Thoracic aorta (tissue), 2 donors: ENCODE measurements at places on chromosomes 3 and 15.

DNA sequence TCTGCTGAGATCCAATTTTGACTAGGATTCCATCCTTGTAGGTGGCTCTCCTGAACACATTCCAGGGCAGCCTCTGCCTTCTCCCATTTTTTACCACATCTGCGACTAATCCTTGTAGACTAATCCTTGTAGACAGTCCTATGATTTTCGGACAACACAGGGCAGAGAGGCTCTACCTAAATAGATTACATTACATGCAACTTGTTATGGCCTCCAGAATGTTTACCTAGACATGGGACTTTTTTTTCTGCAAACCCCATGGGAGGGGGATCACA lies 239.3 kb upstream of the WNT5A start:
- DNase-seq, result no peak

DNA sequence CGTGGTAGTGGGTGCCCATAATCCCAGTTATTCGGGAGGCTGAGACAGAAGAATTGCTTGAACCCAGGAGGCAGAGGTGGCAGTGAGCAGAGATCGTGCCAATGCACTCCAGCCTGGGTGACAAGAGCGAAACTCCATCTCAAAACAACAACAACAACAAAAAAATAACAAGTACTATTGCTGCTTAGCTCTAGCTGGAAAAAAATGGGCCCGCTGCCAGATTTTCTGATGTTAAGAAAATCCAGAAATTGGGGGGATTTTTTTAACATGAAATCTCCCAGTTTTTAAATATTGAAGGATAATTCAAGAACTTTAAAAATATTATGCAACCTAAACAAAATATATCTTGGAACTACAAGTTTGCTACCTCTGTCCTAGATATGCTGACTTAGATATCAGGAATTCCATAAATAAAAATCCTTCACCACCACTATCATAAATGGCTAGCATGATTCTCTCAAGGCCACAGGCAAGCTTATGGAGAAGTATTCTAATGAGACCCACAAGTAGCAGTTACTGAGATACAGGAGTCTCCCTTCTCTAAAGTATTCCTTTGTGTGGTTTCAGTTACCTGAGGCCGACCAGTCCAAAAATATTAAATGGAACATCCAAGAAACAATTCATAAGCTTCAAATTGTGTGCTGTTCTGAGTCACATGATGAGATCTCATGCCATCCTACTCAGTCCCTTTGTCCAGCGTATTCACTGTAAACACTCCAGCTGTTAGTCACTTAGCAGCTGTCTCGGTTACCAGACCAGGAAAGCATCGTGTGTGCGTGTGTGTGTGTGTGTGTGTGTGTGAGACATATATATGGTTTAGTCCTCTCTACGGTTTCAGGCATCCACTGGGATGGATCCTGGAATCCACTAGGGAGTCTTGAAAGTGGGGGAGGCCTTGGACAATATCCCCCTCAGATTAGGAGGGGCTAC lies 277.2 kb downstream of the TBL1XR1 start:
- DNase-seq, result no peak

GRCh38 chr15:25863111-25863967 lies at the start of gene ATP10A:
TSS of gene ATP10A (minus strand) at chr15:25863327. CDS start at chr15:25863096, 231 bp downstream.
- no peak for DNase-seq

DNA sequence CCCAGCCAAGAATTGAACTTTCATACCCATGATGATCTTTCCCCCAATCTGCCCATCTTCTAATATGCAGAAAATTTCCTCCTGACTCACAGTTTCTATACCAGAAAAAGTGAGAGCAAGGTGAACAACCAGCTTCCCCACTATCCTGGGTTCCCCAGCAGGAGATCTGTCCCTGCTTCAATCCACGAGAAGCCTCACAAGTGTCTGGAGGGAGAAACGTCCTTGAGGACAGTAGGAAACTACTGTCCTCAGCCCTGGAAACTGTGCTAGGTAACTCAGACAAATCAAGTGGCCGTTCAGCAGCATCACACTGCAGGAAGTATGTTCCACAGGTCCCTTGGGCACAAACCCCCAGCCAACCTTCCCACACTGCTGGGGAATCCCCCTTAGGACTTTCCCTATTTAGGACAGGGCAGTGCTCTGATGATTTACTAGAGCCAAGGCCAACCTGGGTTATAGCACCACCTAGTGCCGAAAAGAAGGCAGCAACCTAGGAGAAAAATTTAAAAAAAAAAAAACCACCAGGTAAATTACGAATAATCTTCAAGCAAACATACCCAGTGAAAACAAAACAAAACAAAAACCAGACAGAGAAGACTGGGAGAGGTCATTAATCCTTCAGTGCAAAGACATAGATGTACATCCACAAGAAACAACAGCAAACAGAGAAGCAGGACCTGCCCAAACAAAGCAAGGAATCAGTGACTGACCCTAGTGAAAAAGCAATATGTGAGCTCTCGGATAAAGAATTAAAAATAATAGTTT lies 36.0 kb downstream of the MORC1 start:
- DNase-seq, result no peak

GRCh38 chr3:109728861-109729494 lies 391.6 kb upstream of the DPPA4 start:
- DNase-seq, result no peak

DNA sequence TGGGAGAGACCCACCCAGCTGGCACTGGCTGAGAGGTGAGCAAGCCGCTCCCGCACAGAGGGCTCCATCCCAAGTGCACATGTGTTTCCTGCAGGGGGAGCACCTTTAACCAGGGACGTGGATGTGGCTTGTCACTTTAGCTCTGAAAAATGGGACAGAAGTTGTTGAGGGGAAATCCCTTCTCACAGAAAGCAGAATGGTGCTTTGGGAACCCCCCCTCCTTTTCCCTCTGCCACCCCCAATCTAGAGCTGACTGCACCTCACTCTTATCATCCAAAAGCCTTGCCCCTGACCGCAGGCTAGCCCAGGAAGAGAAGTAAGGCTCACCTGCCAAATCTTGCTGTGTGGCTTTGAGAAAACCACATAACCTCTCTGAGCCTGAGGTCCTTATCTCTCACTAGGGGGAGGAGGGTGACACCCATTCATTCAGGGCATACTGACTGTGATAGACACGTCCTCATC lies 77.9 kb downstream of the RPN1 start:
- DNase-seq, result no peak

DNA sequence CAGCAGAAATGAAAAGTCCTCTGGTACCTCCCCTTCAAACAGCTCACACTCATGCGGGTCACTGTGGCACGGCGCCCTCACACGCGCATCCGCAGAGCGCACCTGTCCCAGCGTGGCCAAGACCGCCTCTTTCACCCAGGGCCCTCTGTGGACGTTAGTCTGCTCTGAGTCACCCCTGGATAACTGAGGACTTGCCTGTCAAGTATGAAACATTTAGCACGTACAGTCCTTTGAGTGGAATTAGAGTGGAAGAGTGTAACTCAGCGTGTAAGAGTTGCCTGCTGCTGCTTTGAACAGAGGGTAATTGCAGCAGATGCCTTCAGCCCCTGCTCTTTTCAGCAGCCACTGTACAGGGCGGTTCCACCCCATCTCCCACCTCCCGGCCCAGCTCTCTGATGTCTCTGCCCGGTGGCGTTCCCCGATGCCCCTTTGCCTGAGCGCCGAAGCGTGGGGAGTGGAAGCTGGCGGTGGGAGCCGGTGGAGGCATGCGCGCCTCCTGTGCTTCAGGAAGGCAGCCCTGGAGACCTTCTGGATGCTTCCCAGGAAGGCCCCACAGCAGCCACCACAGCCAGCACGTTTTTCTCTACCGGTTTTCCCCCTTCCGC lies 23.0 kb downstream of the CPN2 start:
- no peak for DNase-seq

DNA sequence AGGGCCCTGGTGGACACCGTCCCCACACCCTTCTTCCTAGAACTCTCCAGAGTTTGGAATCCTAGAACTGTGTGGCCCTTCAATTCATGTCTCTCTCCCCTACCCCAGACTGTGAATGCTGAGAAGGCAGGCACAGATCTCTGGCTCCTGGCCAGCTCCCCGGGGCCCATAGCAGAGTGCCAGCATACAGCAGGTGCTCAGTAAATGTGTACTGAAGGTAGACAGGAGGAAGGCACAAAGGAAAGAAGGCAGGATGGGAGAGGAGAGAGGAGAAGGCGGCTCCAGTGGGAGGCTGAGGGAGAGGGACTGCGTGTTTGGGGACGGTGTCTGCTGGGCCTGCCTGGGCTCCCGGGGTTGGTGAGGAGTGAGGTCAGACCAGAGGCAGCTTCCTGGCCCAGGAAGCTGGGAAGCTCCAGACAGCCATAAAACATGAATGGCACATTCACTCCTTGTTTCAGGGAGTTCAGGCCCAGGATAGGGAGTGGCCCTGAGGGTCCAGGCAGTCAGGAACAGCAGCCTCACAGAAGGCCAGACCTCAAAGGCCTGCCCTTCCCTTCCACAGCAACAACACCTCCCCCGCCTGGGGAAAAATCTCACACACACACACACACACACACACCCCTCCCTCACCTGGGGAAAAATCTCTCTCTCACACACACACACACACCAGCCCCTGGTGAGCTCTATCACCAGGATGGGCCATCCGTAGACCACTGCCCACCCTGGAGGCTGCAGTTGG lies 137.1 kb upstream of the PRR20G start:
- DNase-seq, result no peak

DNA sequence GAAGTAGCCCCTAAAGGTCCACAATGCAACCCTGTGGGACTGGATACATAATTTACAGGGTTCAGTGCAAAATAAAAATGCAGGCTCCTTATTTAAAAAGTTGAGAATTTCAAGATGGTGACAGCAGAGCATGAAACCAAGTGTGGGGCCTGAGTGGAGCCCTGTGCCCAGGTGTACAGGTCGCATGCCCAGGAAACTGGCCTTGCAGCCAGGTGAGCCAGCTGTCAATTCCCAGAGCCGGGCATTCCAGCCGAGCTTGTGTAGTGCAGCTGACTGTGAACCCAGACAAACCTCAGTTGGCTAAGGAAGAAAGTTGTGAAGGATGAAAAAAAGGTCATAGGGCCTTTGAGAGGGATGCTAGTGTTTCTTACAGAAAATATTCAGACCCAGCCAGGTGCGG lies 27.6 kb downstream of the POPDC2 start:
- DNase-seq, result no peak

DNA sequence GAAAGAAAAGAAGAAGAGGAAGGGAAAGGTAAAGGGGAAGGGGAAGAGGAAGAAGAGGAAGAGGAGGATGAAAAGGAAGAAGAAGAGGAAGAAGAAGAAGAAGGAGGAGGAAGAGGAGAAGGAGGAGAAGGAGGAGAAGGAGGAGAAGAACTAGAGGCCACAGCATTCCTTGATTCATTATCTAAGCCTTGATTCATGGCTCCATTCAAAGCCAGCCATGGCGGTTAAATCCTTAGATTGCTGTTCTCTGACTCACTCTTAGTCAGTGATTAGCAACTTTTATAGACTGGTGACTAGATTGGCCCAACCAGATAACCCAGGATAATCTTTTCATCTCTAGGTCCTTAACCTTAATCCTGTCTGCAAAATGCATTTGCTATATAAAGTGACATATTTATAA lies 47.6 kb downstream of the OSTN start:
- no peak for DNase-seq

DNA sequence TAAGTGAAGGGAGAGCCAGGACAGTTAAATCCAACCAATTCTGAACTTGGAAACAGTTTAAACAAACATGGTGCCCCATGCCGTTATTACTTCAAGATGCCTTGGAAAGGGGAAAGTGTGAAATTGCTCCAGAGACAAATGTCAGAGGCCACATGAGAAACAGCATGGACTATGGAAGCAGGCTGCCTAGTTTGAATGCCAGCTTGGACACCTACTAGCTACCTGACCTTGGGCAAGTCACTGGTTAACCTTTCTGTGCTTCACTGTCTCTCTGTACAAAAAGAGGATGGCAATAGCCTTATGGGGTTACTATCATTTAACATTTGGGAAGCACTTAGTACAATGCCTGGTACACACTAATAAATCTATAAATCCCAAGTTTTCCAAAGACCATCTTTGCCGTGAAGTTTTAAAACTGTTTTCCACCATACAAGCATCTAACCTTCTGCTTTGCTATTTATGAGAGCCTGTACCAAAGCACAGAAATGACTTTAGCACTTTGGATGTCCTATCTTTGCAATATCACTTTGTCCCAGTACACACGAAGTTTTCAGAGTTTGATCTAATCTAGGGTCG lies 8.3 kb upstream of the TOPBP1 start:
- no peak for DNase-seq

- no peak for DNase-seq
Observed at GRCh38 chr3:152973575-152973974, 138.6 kb downstream of the P2RY1 start.

DNA sequence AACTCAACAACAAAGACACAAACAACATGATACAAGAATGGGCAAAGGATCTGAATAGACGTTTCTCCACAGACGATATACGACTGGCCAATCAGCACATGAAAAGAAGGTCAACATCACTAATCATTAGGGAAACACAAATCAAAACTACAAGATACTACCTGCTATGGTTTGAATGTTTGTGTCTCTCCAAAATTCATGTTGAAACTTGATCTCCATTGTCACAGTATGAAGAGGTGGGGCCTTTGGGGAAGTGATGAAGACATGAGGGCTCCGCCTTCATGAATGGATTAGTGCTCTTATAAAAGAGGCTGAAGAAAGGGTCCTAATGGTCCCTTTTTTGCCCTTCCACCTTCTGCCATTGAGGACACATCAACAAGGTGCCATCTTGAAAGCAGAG lies 32.3 kb downstream of the ACAP2 start:
- DNase-seq, result no peak

DNA sequence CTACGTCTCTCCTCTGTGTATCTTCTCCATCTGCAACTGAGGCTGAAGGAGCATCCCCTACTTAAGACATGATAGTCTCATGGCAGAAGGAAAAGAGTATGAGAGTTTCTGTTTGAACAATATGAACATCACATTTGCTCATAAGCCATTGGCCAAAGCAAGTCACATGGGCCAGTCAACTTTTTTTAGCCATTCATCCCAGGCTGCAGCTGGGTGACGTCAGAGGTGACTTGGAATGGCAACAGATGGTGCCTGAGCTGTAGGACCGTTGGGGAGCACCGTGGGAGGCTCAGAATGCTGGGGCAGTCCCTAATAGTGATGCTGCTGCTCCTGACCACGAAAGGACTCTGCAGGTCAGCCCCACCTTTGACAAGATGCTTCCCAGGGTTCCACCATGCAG lies 58.7 kb downstream of the CRTC3 start:
- DNase-seq, result no peak

DNA sequence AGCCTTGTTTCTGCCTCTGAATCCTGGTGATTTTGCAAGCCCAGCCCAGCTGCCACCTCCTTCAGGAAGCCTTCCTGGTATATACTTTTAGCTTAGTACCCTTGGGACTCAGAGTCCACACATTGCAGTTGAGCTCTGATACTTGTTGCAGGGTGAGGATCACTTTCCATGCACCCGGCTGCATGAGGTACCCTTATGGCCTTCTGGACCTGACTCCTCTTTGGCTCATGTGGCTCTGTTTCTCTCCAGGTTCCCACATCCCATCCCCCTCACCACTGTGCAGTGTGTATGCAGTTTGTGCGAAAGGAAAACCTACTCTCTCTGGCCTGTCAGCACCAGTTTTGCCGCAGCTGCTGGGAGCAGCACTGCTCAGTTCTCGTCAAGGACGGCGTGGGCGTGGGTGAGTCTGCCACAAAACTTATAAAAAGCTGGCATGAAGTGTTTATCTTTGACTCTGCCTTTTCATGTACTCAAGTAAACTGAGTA lies 23.1 kb upstream of the P4HTM start:
- DNase-seq, result no peak
